Activated CD4-positive, alpha-beta memory T cell treated with anti-CD3 and anti-CD28 coated beads, Interleukin-2, amount 10 ng/mL, durations not matched to agents 7 days and 5 days (primary cell): ENCODE measurements at places on chromosomes 5 and 9. TPM values are rescaled to one million over a fixed set of nuclear protein-coding genes. Genes with fewer than 3 reads are reported as not detected.

DNA sequence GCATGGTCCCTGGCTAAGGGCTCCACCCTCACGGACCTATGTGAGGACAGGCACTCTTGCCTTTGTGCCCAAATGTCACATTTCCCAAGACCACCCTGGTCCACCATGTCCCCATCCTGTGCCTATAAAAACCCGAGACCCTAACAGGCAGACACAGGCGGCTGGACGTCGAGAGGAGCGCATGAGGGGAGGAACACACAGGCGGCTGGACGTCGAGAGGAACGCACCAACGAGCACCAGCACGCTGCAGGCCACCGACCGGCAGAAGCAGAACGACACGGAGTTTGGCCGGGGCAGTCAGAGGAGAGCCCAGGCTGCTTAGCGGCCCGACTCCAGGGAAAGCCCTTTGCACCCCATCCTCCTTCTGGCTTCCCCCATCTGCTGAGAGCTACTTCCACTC, 119.9 kb downstream of the ADAMTS2 start:
- H3K4me3 ChIP-seq: no peak overlapping the region
- no peaks in the 10 kb centered on the region for H3K4me1 ChIP-seq
- DNase-seq: no peak
- no peaks in the 10 kb centered on the region for H3K27me3 ChIP-seq

DNA sequence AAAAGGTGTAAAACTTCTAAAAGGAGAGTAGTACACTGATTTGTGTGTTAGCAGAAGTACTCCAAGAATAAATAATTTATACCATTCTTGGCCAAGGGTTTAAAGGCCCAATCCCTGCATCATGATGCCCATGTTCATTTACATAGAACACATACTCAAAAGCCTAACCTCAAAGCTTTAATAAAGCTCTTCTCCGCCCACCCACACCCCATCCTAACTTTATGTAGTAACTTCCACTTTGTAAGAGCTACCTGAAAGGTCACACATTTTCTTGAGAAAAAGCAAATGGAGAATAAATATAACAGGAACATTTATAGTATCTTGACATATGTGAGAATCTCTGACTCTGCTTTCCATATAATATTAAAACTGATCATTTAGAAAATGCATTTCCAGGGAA, 148.8 kb upstream of the FREM1 start:
- no peaks in the 10 kb centered on the region for H3K36me3 ChIP-seq
- H3K4me3 ChIP-seq: no peak overlapping the region
- H3K27ac ChIP-seq: no peak overlapping the region
- no peaks in the 10 kb centered on the region for H3K27me3 ChIP-seq
- no peaks in the 10 kb centered on the region for H3K4me1 ChIP-seq
- no peak for DNase-seq

GRCh38 chr9:131682261-131682660, 57.6 kb downstream of the RAPGEF1 start:
- no peak overlapping the region for H3K4me3 ChIP-seq
- H3K4me1 ChIP-seq: peaks cover 57% of the 10 kb centered on the region
- no peaks in the 10 kb centered on the region for H3K27me3 ChIP-seq
- peaks cover 19% of the 10 kb centered on the region for H3K36me3 ChIP-seq
- no peak for DNase-seq

- no peaks in the 10 kb centered on the region for H3K36me3 ChIP-seq
- no peak overlapping the region for H3K4me3 ChIP-seq
- H3K27ac ChIP-seq: no peak overlapping the region
- H3K4me1 ChIP-seq: peaks cover 8% of the 10 kb centered on the region
- H3K27me3 ChIP-seq: peaks cover 12% of the 10 kb centered on the region
Measured at GRCh38 chr9:133463864-133464615, 4.3 kb downstream of the CACFD1 start.

GRCh38 chr5:52869391-52869790, 81.7 kb downstream of the ITGA1 start:
- no peak overlapping the region for H3K4me3 ChIP-seq
- DNase-seq: no peak
- no peaks in the 10 kb centered on the region for H3K36me3 ChIP-seq
- H3K27ac ChIP-seq: no peak overlapping the region
- H3K4me1 ChIP-seq: no peaks in the 10 kb centered on the region
- peaks cover 4% of the 10 kb centered on the region for H3K27me3 ChIP-seq

GRCh38 chr5:109589986-109590385, 99.7 kb upstream of the MAN2A1 start:
- H3K27ac ChIP-seq: no peak overlapping the region
- no peaks in the 10 kb centered on the region for H3K4me1 ChIP-seq
- DNase-seq: no peak
- no peaks in the 10 kb centered on the region for H3K27me3 ChIP-seq

GRCh38 chr5:138949988-138950387, 74.9 kb upstream of the LRRTM2 start:
- no peaks in the 10 kb centered on the region for H3K36me3 ChIP-seq
- peaks cover 20% of the 10 kb centered on the region for H3K4me1 ChIP-seq

- no peaks in the 10 kb centered on the region for H3K4me1 ChIP-seq
- no peaks in the 10 kb centered on the region for H3K36me3 ChIP-seq
- H3K27ac ChIP-seq: no peak overlapping the region
- no peaks in the 10 kb centered on the region for H3K27me3 ChIP-seq
Measured at GRCh38 chr5:17277907-17278306, 60.5 kb downstream of the BASP1 start.

DNA sequence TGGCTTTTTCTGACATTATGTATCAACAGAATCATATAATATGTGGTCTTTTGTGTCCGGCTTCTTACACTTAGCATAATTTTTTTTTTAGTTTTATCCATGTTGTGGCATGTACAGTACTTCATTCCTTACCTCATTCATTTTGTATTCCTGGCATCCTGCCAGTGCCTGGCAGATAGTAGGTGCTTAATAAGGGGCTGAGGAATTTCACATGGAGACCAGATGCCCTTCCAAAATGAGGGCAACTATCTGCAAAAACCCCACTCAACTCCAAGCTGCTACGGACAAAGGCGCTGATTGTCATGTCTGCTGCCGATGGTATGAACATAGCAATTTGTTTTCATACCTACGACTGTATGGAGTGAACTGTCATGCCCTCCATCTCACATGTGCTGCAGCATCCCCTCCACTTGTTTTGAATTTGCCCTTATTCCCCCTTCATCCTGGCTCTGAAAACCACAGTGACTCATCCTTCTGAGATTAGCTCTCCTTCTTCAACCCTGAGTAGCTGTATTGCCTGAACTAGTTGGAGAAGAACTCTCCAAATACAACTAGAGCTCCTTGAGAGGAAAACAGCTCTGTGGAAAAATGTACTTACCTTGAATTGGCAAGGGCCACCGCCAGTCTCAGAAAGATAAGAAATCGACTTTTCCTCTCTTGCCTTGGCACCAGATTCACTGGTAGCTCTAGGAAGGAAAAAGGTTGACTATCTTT, 41.3 kb upstream of the FOXE1 start:
- no peaks in the 10 kb centered on the region for H3K4me1 ChIP-seq
- DNase-seq: no peak
- H3K27ac ChIP-seq: no peak overlapping the region
- no peaks in the 10 kb centered on the region for H3K36me3 ChIP-seq
- peaks cover 22% of the 10 kb centered on the region for H3K27me3 ChIP-seq

PANK3 gene
- total RNA-seq: 63.9 TPM

NR4A3 gene
- total RNA-seq: 3.2 TPM

SLC45A2 gene
- not detected for total RNA-seq

PARP8 gene
- 96.2 TPM for total RNA-seq

PTGDS gene
- total RNA-seq: 45.4 TPM

HAND1 gene
- total RNA-seq: not detected

ZFP37 gene
- 0.81 TPM for total RNA-seq

ADAMTSL1 gene
- total RNA-seq: not detected
